ENCODE measurements at places on chromosomes 4 and X.

GRCh38 chr4:157223456-157223855 lies 2.9 kb downstream of the GRIA2 start:
- DNase-seq: no peak

- no peak for DNase-seq
Observed at GRCh38 chrX:17355976-17356375, 19.0 kb upstream of the NHS start.

DNA sequence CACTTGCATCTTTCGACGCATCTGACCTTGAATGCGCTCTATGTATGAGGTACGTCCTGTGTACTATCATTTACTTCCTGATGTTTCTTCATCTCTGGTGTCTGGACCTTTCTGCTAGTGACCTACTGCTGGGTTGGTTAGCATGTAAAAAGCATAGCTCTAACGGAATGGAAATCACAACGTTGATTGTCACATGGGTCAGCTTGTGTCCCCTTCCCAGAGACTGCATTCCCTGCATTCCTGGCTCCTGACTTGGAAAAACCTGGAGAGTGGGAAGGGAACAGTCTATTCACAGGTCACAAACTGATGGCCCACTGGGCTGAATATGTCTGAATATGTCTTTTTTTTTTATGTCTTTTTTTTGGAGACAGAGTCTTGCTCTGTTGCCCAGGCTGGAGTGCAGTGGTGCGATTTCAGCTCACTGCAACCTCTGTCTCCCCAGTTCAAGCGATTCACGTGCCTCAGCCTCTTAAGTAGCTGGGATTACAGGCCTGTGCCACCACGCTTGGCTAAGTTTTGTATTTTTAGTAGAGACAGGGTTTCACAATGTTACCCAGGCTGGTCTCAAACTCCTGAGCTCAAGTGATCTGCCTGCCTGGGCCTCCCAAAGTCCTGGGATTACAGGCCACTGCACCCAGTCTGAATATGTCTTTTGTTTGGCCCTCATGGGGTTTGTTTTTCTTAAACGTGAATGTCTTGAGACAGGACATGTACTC lies 16.3 kb downstream of the LONRF3 start:
- DNase-seq: no peak

- DNase-seq: no peak
Observed at GRCh38 chr4:142566777-142567176, 279.3 kb downstream of the INPP4B start.

- peak; percentile 47 for DNase-seq
Observed at GRCh38 chr4:108483079-108483478, 137.3 kb upstream of the RPL34 start.

- DNase-seq: no peak
Observed at GRCh38 chr4:99149426-99150019, 5.4 kb upstream of the ADH4 start.

DNA sequence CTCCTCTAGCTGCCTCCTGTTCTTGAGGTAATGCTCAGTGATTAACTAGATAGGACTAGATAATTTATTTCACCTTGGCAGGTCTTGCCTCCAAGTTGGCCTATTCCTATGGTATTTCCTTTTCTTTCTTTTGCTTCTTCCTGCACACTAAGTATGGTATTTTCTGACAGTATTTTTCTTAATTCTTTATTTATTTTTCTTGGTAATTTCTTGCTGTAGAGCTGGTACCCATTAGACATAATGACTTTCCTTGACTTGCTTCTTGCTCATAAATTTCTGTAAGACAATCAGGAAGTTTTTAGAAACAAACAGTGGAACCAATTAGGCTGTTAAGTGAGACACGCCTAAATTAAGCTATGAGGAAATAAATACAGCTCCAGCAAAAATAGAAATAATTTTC lies 9.5 kb downstream of the RAB9A start:
- DNase-seq: no peak

DNA sequence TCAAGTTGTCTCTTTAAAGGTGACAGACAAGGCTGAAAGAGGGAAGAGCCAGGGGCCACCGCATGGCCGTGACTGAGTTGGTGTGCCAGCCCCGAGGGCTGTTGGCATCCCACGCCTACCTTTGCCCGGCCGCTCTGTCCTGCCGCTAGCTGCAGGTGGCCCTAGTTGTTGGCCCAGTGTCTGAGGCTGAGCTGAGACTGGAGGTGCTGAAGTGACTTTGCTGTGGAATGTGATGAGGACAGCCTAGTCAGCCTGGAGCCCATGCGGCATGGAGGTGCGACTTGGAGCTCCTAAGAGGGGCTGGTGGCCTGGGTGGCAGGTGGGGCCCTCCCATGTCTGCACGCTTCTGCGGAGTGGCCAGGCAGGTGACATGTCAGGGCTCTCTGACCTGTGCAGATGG lies 6.6 kb downstream of the TADA2B start:
- DNase-seq: no peak

- DNase-seq: no peak
Observed at GRCh38 chr4:67198727-67199126, 346.6 kb downstream of the CENPC start.

DNA sequence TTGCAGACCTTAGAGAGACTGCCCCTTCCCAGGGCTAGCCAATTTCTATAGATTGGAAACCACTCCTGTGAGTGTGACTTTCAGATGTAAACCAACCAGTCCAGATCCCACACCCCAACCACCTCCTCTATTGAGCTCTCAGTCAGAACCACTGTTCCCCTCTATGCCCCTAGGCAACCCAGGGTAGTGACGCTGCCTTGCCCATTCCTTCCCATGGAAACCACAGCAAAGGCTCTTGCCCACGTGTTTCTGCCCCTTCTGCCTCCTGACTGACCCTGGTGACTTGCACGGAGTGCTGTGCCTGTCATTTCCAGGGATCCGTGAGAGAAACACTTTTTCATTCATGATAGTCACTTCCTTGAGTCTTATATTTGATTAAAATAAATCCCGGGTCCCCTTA lies 32.4 kb downstream of the CYTL1 start:
- no peak for DNase-seq

DNA sequence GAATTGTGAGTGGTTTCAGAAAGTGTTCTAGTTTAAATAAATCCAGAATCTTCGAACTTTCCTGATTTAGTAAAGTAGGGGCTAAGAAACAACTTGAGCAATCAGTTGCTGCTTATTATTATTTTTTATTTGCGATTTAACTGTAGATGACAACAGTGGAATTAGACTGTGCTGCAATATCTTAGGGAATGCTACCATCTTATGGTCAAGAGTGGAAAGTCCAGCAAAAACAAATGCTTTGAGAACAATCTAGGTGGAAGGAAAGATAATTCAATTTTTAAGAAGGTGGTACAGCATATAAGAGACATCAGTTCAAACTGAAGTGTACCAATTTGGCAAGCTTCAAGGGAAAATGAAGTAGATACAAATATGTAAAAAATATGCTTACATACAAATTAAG lies 73.3 kb downstream of the CYLC1 start:
- no peak for DNase-seq
